ENCODE measurements at places on chromosomes 1 and 21.
A peak's percentile ranks its signal among the peaks of the same experiment; 100 is the strongest.

GRCh38 chr1:193184776-193185175 lies 1.6 kb downstream of the B3GALT2 start:
- DNase-seq: no peak

DNA sequence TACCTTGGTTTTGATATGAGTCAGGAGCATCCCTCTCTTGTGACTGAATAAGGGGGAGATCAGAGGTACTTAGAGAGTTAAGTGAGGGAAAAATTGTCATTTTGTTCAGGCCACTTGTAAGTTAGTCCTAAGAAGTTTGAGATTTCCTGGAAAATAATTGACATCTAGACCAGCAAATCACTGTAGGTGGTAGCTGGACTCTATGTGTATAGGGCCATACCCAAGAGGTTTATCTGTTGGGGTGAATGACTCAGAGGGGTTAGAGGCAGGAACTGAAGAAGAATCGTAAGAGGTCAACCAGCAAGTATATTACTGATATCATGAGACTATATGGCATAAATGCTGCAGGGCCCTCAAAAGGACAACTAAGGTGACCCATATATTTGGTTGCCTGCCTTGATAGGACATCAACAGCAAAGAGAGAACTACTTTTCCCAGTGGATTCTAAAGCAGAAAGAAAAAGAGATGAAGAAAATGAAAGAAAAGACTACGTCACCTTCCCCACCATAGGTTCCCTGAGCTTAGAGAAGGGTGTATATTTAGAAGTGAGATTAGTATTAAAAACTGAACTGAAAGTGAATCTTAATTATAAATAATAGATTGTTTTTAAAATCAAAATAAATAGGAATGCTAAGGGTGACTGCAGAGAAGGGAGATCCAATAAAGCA lies 8.0 kb upstream of the RNPC3 start:
- no peak for DNase-seq

DNA sequence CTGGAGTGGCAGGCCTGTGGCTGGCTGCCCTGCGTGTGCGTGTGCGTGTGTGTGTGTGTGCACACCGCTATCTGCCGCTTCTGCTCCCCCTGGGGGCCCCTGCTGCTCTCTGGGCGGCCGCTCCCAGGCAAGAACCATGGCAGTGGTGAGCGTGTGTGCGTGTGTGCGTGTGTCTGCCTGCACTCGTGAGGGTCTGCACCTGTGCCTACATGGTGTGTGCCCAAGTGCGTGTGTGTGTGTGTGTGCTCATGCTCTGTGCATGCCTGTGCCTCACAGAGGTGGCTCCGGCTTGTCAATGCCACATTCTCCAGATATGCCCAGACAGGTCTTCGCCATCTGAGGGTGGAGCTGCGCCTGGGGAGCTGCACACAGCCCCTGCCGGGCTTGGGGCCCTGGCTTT lies 18.7 kb upstream of the PEX10 start:
- no peak for DNase-seq

DNA sequence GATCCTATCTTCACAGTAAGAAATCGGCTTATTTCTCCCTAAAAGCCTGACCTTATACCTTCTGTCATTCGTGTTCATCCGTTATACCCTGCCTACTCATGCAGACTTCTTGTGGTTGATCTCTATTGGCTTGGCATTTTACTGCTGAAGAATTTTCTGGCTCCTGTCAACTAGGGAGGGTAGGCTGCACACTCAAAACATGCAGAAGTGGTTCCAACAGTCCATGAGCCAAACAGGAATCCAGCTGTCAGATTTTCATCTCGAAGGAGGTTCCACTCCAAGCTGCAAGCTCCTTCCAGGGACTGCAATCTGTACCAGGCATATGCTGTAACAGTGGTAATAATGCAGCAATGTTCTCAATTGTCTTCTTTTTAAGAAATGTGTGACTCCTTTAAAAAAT lies 10.1 kb downstream of the DNAJC11 start:
- DNase-seq: no peak

DNA sequence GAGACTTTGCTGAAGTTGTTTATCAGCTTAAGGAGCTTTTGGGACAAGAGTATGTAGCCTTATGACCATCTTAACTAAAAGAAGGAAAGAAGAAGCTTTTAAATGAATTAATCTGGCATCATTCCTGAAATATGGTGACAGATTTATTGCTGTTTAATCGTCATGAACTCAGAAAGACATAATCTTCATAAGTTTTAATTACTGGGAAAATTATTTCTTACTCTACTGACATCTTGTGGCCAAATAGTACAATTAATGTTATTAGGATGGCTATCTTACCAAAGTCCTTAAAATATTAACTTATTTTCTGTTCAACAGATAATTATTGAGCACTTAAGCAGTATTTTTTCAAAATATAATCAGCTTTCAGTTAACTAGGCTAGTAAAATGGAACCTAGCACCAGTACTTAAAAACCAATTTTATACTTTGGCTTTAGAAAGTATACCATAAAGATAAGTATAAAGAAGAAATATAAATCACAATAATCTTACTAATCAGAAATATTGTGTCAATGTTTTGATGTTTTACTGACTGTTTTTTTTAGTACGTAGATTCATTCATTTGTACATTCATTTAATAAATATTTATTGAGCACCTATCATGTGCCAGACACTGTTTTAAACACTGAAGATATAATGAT lies 34.7 kb upstream of the GPR25 start:
- DNase-seq: no peak

DNA sequence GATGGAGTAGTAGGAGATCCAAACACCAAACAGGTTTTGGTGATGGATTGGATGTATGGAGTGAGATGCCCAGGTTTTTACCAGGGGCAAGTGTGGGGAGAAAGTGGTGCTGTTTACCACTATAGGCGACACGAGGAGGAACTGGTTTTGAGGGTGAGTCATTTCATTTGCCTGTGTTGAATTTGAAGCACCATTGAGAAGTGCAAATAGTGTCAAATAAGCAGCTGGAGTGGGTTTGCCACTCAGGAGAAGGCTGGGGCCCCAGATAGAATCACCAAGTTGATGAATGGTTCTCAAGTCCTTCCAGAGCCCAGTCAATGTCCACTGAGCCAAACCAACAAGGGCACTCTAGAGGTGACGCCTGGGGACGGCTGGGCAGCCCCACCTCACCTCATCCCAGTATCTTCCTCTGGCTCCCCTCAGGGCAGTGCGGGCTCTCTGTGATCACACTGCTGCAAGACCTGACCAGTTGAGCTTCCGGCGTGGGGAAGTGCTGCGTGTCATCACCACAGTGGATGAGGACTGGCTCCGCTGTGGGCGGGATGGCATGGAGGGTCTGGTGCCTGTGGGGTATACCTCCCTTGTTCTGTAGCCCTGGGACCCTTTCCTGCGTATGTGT lies 9.4 kb downstream of the RUSC1 start:
- DNase-seq: no peak

DNA sequence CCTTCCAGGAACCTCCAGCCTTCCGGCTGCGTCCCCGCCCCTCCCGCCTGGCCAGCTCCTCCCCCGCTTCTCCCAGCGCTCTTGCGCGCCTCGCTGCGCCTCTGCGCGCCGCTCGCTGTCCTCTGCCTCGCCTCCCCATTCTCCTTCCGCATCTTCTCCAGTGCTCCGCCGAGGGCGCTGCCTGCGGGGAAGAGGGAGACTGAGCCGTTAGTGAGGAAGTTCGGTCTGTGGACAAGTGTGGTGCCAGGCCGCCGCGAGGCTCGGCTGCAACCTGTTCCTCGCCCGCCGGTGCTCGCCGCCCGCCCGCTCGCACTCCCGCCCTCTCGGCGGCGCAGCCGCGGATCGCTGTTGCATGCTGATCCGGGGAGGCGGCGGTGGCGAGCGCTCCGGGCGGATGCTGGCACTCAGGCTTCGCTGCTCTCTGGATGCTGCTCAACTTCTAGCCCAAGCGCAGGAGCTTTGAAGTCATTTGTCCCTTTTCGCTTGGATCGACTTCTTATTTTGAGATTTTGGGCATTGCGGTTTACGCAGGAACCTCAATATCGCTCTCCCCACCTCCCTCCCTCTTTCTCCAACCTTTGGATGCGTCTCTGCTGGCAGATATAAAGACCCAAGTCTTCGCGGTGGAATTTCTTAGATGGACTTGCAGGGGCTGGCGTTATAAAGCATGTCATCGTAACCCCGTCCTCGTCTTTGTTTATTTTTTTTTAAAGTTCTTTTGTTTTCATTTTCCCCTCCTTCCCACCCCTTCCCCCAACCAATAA lies 614 bp upstream of the CACNA1E start:
- no peak for DNase-seq

DNA sequence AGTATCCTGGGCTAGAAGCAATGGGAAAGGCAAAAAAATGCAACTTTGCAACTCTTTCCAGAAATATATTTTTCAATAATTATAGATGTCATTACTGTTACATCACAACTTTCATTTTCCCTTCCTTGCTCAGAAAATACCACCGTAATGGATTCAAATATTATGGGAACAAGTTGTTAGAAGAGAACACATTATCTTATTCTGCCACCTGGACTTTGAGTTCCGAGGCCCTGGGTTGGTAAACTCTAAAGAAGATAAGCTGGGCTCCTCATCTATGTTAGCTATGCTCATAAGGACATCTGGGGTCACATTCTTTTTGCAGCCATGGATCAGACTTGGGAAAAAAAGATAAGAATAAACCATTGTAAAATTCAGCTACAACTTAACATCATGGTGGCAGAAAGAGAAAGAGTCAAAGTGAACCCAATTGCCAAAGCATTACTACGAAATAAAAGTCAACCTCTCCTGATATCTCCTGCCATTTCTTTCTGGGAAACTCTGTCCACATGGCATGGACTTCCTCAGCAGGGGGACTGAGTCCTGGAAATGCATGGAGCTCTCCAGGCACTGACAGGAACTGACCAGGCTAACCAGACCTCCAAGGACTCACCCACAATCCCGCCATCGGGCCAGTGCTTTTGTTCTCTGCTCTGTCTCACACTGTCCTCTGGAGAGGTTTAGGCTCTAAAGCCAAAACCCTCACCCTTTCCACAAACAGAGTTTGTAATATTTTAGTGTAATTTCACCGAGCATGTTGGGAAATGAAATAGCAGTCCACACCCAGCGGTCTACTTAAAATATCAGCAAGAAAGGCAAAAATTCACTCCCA lies 499.1 kb upstream of the RUNX1 start:
- no peak for DNase-seq

GRCh38 chr1:25651824-25652741 lies 35.5 kb downstream of the MAN1C1 start:
- no peak for DNase-seq

- DNase-seq: no peak
These were observed 124.1 kb downstream of the RYR2 start for GRCh38 chr1:237166086-237166485.

- no peak for DNase-seq
These were observed 62.1 kb downstream of the DEGS1 start for GRCh38 chr1:224245188-224245587.

- no peak for DNase-seq
These were observed 135.2 kb upstream of the CYYR1 start for GRCh38 chr21:26708223-26708800.

DNA sequence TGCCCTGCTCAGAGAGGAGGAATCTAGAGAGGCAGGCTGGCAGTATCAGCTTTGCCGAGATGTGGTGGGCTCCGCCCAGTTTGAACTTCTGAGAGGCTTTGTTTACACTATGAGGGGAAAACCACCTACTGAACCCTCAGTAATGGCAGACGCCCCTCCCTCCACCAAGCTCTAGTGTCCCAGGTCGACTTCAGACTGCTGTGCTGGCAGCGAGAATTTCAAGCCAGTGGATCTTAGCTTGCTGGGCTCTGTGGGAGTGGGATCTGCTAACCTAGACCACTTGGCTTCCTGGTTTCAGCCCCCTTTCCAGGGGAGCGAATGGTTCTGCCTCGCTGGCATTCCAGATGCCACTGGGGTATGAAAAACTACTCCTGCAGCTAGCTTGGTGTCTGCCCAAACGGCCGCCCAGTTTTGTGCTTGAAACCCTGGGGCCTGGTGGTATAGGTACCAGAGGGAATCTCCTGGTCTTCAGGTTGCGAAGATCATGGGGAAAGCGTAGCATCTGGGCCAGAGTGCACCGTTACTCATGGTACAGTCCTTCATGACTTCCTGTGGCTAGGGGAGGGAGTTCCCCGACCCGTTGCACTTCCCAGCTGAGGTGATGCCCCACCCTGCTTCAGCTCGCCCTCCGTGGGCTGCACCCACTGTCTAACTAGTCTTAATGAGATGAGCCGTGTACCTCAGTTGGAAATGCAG lies 43.6 kb downstream of the C21orf91 start:
- no peak for DNase-seq

DNA sequence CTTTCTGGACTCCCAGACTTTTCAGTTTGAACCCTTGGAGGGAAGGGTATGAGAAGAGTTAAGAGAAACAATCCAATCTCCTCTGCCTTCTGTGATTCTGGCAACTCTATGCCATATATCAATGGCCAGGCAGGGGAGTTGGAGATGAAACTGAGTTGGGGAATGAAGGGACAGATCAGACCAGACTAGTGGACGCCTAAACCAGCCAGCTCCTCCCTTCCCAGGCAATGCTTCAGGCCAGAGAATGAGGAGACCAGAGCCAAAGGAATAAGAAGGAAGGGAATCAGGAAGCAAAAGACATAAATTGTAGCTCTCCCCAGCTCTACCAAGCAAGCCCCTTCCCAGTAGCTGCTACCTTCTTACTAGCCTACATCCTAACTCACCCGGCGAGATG lies 22.7 kb downstream of the PLEKHA6 start:
- no peak for DNase-seq

DNA sequence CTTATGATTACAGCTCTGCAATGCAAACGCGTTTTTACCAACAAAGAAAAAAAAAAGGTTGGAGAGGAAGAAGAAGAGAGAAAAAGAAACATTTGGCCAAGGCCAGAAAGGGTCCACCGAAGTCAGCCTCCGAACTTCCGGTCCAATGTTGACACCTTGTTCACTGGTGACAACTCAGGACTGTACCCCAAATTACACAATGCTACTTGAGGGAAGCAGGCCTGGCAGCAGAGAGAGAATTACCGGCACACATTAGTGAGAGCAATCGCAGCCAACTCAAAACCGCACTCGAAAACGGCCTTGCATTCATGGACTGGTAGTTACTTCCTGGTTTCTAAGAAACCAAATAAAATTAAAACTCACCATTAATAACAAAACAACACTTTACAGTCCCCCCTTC lies 652.5 kb downstream of the KIF26B start:
- DNase-seq: peak; percentile 49

- DNase-seq: peak; percentile 59
These were observed 67.1 kb downstream of the HIVEP3 start for GRCh38 chr1:41851589-41851988.

GRCh38 chr21:29218749-29219148 lies 80.0 kb upstream of the BACH1 start:
- no peak for DNase-seq

GRCh38 chr1:54721719-54722118 lies 6.1 kb downstream of the TTC4 start:
- DNase-seq: no peak

DNA sequence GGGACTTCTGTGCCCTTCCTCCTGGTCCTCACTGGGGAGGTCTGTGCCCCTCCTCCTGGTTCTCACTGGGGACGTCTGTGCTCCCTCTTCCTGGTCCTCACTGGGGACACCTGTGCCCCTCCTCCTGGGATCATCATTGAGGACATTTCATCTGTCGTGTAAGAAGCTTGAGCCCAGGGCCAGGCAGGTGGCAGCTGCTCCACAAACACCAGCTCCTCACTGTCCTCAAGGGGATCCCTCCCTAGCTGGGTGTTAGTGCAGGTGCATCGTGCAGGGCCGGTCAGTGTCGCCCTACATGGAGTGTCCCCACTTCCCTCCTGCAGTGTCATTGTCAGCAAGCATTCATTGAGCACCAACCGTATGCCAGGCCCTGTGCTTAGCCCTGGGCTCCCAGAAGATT lies 312.7 kb downstream of the PTPRU start:
- DNase-seq: no peak

All from astrocyte of the cerebellum (primary cell).